ENCODE measurements at places on chromosomes 3 and 15.

- peak; percentile 74 for DNase-seq
Measured at GRCh38 chr3:98602078-98602678, 8.8 kb upstream of the CPOX start.

DNA sequence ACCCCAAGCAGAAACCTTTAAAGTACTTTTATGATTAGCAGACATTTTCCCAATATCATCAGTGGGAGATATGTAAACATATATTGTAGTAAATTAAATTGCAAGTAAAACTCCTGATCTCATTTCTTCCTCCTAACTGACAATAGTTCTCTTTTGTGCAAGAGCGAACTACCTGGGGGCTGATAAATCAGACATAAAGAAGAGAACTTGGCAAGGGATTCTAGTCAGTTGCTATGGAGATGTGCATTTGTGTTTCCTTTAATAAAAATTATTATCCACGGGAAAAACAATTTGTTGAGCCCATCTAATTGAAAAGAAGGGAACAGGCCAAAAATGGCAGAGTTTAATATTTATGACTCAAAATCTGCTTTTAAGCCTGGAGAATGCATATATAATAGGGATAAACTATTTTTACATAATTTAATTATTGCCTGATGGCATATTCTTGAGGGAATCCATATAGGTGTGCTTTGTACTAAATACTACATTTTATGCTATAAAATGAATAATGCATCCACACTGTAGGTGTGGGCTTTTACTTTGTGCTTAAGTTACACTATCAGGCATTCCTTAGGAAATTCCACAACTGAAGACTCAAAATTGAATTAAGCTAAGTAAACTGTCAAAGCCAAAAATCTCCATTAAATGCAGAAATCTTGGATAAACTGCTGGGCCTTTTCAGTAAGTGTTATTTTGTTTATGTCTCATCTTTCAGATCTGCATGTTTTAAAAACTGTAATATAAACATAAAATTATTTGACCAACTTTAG lies 258.1 kb downstream of the ERC2 start:
- no peak for DNase-seq

DNA sequence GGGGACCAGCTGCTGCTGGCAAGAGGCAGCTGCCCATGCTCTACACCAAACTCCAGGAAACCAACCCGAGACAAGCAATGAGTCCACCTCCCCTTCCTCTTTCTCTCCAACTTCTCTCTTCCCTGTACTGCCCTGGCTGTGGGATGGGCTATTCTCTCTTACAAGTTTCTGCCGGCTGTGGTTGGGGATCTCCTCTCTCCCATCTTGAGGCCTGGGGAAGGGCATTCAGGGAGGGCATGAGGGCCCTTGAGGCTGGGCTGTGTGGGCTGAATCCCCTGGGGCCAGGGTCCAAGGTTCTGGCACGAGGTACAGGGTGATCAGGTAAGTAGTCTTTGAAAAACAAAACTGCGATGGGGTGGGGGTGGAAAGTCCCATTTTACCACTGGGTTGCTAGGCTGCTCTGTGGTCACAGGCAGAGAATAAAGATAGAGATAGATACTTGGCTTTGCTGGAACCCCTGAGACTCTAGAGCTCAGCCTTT lies 32.3 kb upstream of the CTSH start:
- DNase-seq: no peak

DNA sequence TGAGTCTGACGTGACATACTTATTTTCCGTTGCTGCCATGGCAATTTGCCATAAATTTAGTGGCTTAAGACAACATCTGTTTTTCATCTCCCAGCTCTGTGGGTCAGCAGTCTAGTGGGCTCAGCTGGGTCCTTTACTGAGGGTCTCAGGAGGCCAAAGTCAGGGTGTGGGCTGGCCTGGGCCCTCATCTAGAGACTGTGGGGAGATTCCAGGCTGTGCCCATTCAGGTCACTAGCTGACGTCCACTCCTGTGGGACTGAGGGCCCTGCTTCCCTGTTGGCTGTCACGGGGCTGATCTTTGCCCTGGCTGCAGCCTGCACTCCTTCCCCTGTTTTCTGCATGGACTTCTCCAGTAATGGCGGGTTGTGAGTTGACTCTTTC lies 19.1 kb downstream of the FGD5 start:
- DNase-seq: no peak

- DNase-seq: peak; percentile 11
Measured at GRCh38 chr3:15665510-15666150, 64.1 kb downstream of the BTD start.

Data from kidney tubule cell (primary cell).